ENCODE measurements at places on chromosomes 2 and 18.

GRCh38 chr2:72788756-72789155 lies 37.1 kb downstream of the EXOC6B start:
- no peak for DNase-seq

- DNase-seq: no peak
Observed at GRCh38 chr2:118179445-118179844, 91.2 kb downstream of the INSIG2 start.

- DNase-seq: no peak
Observed at GRCh38 chr2:131425231-131425941, 50.5 kb upstream of the TUBA3D start.

DNA sequence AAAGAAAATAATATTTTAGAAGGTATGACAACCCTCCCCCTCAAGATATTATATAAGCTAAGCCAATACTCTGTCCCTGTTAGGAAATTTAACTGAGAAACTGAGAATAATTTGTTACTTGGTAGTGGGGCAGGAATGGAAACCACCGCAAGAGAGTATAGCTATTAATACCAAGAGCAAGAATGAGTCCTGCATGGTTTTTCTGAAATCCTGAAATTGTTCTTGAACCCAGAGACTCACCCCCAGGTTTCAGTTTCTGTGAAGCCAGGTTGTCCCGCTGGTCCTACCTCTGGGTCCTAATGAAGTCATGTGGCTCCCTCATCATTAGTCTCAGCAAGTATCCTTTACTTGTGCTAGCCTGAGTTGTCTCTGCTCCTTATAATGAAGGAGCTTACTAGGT lies 671.0 kb upstream of the ACVR2A start:
- DNase-seq: no peak

- DNase-seq: no peak
Observed at GRCh38 chr18:46587600-46587999, 69.4 kb downstream of the LOXHD1 start.

DNA sequence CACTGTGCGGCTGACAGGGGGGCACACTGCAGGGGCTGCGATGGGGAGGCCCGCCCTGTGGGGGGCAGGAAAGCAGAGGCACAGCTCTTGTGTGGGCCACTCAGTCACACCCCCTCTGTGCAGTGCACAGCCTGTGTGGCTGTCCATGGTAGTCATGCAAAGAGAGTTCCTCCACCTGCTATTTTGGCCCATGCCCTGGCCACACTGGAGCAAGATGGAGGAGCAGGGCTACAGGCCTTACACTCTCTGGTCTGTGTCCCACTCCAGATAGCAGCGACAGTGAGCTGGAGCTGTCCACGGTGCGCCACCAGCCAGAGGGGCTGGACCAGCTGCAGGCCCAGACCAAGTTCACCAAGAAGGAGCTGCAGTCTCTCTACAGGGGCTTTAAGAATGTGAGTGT lies 28.5 kb upstream of the FAHD2A start:
- DNase-seq: peak; percentile 40

- no peak for DNase-seq
Observed at GRCh38 chr2:143928184-143928583, 591.7 kb downstream of the ZEB2 start.

GRCh38 chr2:32825291-32825712 lies 121.5 kb upstream of the LTBP1 start:
- no peak for DNase-seq

DNA sequence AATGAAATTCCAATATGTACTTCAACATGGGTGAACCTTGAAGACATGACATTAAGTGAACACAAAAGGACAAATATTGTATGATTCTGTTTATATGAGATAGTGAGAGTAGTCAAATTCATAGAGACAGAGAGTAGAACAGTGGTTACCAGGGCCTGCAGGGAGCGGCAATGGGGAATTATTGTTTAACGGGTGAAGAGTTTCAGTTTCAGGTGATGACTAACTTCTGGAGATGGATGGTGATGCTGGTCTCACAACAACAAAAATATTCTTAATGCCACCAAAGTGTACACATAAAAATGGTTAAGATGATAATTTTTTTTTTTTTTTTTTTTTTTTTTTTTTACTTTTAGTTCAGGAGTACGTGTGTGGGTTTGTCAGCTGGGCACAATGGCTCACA lies 109.4 kb upstream of the TMEM200C start:
- DNase-seq: no peak

All from activated CD8-positive, alpha-beta memory T cell treated with anti-CD3 and anti-CD28 coated beads, Interleukin-2, amount 50 U/mL, for 48 hours (primary cell).